Naive thymus-derived CD4-positive, alpha-beta T cell (primary cell): ENCODE measurements at places on chromosomes 1 and 21.

GRCh38 chr1:32005522-32005921 lies 8.1 kb upstream of the KHDRBS1 start:
- DNase-seq: no peak

DNA sequence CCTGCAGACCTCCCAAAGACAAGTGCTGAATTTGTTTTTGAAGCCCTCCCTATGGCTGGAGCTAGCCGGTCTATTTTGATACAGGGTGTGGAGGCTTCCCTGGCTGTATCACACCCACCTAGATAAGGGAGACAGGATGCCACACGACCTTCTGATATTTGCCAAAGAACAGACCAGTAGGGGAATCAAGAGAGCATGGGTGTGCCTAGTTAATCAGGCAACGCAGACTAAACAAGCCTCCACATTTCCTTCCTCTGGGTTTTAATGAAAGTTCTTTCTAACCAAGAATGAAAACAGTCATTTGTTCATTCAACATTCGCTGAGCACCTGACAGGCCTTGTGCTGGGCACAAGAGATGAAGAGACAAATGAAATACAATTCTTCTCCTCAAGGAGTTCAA lies 446.8 kb downstream of the PLPP3 start:
- DNase-seq: no peak

GRCh38 chr1:46043458-46044017 lies 88.9 kb downstream of the PIK3R3 start:
- no peak for DNase-seq

DNA sequence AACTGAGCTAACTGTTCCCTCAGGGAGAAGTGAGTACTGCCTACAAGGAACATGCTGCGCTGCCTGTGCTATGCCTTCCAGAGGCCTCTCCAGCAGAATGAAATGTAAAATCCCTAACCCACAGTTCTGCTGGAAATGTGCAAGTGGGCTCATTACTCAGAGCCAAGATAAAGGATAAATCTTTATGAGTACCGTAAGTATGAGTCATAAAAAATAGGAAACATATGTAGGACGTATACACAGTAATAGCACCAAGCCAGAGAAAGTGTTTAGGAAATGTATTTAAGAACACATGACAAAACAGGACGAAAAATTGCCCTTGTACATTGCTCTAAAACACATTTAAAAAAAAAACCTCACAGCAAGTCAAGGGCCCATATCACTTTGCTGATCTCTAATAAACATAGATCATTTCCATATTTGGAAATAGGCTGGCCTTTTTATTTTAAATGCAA lies 104.6 kb downstream of the TGFBR3 start:
- DNase-seq: no peak

DNA sequence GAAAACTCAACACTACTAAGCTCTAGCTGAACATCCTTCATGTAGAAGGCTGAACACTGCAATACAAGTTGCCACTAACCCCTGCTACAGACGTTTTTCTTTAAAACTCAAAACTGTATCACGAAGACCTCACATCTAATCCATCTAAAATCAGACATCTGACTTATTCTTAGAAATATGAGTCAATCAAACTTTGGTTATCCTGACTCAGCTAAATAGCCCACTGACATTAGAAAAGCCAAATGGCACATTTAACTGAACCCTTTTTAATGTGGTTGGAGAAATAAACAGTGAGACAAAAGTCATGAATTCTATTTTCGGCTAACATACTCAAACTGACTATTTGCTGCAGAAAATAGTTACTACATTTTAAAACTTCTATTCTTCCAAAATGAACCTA lies 35.6 kb downstream of the WLS start:
- DNase-seq: no peak

DNA sequence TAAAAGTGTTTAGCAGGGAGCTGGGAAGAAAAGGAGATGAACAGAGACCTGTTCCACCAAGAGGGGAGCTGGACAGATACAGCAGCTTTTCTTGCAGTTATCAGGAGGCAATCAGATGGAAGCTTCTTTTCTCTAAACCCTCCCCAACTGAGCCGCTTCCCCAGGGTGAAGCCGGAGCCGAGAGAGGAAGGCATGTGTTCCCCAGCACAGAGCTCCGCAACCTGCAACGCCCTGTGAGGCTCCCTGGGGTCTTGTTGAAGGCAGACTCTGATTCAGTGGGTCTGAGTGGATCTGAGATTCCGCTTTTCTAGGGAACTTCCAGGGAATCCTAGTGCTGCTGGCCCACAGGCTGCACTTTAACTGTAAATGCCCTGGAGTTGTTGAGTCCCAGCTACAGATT lies 139.1 kb upstream of the COA6 start:
- no peak for DNase-seq

DNA sequence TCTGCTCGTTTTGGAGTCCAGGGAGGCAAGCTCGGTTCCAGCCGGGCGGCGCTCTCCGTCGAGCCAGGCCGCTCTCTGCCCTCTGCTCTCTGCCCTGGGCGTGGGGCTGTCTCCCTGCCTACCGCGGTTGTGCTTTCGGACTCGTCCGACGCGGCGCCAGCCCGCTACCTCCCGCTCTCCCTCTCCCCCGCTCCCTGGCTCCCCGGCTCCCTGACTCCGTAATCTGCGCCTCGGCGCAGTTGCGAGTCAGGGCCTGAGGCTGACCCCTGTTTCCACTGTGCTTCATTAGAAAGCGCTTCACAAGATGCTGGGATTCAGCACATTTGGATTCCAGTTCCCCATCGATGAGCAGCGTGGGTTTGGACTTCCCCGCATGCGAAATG lies 2.2 kb downstream of the SOX13 start:
- no peak for DNase-seq
